GM12891 (cell line): ENCODE measurements at places on chromosomes 4 and X.

GRCh38 chr4:33302321-33302720 lies 2582.2 kb downstream of the PCDH7 start:
- DNase-seq, result no peak

GRCh38 chr4:155734065-155734464 lies 24.8 kb upstream of the GUCY1B1 start:
- no peak for DNase-seq

GRCh38 chr4:2241410-2242353 lies at the start of the genes HAUS3 and POLN:
Gene HAUS3, minus strand, starts transcription at chr4:2242121. Its CDS starts 1,175 bp downstream, at chr4:2240946.
Gene POLN, minus strand, starts transcription at chr4:2242121. Its CDS starts 12,890 bp downstream, at chr4:2229231.
- DNase-seq, result peak; percentile 98

DNA sequence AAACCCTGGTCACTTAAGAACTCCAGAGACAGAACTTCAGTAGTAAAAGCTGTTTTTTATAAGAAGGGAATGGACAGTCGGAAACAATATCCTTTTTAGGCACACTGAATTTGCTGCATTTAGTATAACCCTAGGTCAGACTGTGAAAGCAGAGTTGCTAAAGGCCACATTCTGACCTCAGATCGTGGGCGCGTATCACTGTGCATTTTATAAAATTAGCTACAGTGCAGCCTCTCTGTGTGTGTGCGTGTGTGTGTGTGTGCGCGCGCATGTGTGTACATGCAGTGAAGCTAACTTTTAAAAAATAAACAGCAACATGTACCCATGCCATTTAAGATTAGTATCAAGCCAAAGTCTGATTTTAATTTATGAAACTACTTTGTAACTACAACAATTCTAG lies 8.0 kb downstream of the ZNF827 start:
- no peak for DNase-seq

GRCh38 chrX:41152221-41152620 lies 67.0 kb downstream of the USP9X start:
- DNase-seq, result no peak

- no peak for DNase-seq
Observed at GRCh38 chrX:50402886-50403285, 67.7 kb downstream of the DGKK start.

DNA sequence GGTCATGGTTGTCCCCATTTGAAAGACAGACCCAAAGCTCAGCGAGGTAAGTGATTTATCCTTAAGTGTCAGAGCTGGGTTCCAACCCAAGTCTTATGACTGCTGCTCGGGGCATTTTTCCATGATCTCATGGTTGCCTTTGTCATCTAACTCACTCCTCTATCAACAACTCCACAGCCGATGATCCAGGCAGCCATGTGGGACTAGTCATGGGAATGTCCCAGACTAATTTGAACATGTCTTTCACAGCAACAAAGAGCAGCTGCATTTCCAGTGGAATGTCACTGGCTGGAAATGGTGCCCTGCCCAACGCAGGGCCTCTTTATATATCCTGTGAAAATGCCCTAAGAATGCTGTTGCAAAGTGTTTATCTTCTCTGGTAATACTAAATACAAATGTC lies 284.8 kb upstream of the PPARGC1A start:
- DNase-seq, result no peak

GRCh38 chrX:10495677-10496076 lies 124.7 kb downstream of the MID1 start:
- no peak for DNase-seq

DNA sequence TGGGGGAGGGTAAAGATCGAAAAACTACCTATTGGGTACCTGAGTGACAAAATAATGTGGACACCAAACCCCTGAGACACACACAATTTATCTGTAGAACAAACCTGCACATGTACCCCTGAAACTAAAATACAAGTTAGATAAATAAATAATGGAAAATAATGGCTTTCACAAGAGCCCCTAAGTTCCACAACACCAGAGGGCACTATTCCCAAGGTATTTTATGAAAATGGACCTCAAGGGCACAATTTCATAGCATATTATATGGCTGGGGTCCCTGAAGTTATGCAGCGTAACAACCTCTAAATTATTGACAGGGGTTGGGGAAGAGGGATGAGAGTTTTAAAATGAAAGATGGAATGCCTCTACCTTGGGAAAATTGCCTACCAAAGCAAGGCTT lies 81.3 kb upstream of the TMEM33 start:
- no peak for DNase-seq

DNA sequence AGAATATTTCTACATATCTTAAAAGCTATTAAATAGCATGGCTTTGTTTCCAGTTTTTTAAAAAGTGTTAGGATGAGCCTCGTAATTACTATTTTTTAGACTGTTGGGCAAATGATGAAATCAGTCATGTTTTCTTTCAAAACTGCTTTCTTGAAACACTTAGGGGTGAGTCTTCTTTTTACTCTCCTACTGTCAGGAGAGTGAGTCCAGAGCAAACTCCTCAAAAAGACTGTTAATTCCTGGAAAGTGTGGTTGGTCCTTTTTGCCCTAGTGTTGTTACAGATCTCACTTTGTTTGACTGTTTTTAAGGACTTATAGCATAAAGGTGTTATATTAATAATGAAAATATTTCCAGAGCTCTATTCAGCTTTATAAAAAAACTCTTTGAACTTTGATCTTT lies 6.3 kb downstream of the GSTCD start:
- no peak for DNase-seq

DNA sequence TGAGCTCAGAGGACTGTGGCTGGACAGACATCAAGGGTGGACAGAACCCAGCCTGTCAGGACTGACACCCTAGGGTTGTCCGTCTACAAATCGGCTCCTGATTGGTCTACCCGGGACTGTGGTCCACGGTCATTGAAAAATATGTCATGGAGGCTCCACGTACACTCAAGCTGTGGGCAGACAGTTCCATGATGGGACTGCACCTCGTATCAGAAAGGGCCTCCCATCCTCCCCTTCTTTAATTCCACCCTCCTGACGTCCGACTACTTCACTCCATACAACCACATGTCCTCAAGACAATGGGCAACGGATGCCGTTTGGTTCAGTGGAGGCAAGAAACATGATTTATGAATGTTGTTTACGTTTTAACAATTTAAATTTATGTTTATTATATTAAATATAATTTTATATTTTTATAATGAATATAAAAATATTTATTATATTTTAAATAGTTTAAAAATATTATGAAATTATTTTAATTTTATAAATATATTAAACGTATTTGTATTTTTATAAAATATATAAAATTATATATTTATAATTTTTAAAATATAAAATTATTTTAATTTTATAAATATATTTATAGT lies 58.0 kb upstream of the SHOX start:
- DNase-seq, result no peak

DNA sequence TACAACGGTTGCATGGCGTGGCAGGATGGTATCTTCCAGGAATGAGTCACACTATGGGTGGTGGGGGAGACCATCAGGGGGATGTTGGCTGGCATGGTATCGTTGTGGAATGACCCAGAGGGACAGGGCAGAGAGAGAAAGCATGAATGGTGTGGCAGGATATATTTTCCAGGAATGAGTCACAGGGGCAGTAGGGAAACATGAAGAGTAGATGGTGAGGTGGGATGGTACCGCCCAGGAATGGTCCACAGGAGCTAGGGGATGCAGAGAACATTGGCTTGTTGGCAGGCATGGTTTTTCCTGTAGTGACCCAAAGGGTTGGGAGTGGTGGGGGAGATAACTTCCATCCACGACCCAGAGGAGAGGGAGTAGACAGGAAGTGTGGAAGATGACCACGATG lies 62.4 kb downstream of the MAOA start:
- DNase-seq, result no peak

DNA sequence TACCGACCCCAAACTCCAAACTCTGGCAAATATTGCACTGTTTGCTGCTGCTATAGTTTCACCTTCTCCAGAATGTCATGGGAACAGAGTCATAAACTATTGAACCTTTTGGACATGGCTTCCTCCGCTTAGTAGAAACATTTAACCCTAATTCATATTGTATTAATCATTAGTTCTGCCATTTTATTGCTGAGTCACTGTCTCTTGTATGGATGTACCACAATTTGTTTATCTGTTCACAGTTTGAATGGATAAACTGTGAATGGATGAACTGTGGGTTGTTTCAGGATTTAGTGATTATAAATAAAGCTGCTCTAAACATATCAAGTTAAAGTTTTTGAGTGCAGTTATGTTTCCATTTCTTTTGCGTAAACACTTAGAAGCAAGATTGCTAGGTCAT lies 10.1 kb downstream of the ANXA10 start:
- no peak for DNase-seq
